ENCODE measurements at places on chromosomes 5 and 9.

GRCh38 chr9:112037281-112038016 lies 137.6 kb downstream of the SUSD1 start:
- peak; percentile 47 for DNase-seq

DNA sequence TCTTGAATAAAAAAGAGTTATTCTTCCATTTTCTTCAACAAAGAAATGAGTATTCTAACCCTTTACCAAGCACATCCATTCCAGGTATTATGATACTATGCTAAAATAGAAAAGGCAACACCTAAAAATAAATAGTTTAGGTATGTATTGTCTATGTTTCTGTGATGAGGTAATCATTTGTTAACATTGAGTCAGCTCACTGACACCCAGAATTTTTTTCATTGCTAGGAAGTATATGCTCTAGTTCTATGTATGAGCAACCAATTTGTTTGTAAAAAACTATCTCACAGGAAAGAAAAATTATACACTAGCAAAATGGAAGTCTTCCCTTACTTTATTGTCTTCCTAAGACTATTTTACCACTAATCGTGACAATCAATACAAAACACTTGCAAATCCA lies 615.6 kb upstream of the GRIN3A start:
- no peak for DNase-seq

DNA sequence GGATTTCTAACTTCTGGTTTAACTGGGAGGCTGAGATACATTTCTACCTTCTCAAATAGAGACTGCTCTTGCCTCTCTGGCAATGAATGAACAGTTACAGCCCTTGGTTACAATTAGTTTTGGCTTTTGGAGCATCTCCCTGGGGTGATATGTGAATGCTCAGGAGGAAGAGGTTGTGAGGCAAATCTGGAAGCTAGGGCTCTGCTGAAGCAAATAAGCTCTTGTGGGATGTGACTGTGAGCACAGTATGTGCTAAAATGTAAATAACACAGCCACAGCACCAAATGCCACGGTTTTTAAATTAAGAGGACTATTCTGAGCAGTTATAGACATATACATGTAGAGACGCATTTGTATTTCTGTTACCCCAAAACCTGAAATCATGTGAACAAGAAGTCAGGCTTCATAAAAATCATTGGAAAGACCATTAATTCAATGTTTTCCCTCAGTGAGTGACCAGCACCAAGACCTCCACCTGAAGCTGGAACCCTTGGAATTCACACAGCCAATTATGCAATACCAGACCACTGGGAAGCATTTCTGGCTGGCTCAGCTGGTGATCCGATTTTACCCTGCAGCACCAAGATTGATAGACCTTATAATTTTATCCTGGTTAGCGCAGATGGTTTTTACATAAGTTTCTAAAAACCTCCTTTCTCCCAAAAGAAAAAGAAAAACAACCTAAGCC lies 3.0 kb upstream of the SLC44A1 start:
- DNase-seq = no peak

GRCh38 chr9:86460216-86461002 lies 106.2 kb upstream of the TUT7 start:
- DNase-seq = no peak

DNA sequence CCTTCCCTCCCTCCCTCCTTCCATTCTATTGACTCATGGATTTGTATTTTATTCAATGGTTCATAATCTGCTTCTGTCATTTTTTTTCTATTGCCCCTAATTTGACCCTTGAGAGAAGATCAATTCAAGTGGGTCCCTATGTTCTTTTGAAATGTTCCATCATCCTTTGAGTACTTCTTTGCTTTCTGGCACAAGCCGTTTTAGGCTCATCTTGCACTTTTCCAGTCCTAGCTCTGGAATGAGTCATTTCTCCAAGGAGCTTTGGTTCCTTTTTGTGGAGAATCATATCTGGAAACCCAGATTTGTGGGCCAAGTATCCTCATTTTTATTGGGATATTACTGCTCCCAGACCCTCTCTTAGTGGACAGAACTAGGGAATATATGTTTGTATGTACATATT lies 126.8 kb upstream of the PTPN3 start:
- no peak for DNase-seq

- no peak for DNase-seq
Measured at GRCh38 chr5:12162863-12163262, 258.6 kb upstream of the CTNND2 start.

GRCh38 chr9:96293498-96294158 lies 8.3 kb downstream of the HSD17B3 start:
- peak; percentile 32 for DNase-seq

DNA sequence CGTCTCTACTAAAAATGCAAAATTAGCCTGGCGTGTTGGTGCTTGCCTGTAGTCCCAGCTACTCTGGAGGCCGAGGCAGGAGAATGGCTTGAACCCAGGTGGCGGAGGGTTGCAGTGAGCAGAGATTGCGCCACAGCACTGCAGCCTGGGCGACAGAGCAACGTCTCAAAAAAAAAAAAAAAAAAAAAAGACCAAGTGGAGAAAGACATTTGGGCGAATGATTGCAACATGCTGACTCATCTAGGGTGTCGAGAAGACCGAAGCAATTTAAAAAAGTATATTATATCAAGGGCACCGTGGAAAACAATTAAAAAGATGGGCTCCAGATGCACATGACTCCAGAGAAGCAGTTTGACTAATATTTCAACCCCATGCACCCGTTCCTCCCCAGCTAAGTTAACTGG lies 9.2 kb downstream of the KLF4 start:
- DNase-seq = no peak

- no peak for DNase-seq
Measured at GRCh38 chr5:87002485-87002884, 265.2 kb upstream of the RASA1 start.

GRCh38 chr9:134536101-134536900 lies 105.3 kb upstream of the COL5A1 start:
- DNase-seq = no peak

DNA sequence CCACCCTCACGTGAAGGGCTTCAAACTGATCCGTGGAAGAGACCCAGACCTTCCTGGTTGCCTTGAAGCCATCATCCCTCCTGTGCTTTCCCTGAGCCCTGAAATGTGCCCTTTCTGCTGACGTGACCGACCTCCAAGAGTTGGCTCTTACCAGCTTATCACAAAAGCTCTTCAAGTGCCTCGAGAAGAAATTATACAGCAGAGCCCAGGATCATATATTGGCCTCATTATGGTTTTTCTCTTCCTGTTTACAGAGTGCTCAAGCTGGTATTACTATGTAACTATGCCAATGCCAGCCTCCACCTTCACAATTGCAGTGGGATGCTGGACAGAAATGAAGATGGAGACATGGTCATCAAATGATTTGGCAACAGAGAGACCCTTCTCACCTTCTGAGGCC lies 66.0 kb downstream of the AOPEP start:
- DNase-seq = no peak

- no peak for DNase-seq
Measured at GRCh38 chr5:147874910-147875367, 3.6 kb upstream of the SCGB3A2 start.

DNA sequence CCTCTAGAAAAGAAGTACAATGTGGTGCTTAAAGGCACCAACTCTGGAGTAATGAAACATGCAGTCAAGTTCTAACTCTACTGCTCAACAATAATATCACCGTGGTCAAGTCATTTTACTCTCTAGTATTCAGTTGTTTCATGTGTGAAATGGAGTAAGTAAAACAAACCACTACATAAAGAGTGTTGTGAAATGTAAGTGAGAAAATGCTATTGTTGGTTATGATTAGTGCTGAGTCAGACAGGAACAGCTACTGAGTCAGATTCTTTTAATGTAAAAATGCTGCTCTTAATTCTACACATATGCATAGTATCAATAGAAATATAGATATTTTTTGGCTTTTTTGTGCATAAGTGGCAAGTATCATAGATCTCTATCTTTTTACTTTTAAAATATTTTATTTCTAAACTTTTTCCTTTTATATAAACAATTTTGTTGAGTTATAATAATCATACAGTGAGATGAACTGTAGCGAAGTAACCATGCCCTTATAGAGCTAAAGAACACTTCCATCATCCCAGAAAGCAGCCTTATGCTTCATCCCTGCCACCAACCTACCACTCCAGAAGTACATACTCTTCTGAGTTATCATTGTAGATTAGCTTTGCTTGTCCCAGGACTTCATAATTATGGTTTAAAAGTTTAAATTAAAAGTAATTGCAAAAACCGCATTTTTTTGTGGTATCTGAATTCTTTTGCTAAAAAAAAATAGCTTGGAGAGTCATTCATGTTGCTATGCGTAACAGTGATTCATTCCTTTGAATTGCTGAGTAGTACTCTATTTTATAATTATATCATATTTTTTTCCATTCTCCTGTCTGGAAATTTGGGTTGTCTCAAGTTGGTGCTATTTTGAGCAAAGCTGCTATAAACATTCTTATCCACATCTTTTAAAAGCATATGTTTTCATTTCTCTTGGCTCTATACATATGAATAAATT lies 548.2 kb upstream of the CLINT1 start:
- DNase-seq = no peak

GRCh38 chr5:59713498-59713844 lies 180.1 kb downstream of the PDE4D start:
- no peak for DNase-seq

- DNase-seq = no peak
Measured at GRCh38 chr5:522116-522515, 2.1 kb downstream of the SLC9A3 start.

- DNase-seq = no peak
Measured at GRCh38 chr9:134273647-134274046, 52.6 kb upstream of the RXRA start.

DNA sequence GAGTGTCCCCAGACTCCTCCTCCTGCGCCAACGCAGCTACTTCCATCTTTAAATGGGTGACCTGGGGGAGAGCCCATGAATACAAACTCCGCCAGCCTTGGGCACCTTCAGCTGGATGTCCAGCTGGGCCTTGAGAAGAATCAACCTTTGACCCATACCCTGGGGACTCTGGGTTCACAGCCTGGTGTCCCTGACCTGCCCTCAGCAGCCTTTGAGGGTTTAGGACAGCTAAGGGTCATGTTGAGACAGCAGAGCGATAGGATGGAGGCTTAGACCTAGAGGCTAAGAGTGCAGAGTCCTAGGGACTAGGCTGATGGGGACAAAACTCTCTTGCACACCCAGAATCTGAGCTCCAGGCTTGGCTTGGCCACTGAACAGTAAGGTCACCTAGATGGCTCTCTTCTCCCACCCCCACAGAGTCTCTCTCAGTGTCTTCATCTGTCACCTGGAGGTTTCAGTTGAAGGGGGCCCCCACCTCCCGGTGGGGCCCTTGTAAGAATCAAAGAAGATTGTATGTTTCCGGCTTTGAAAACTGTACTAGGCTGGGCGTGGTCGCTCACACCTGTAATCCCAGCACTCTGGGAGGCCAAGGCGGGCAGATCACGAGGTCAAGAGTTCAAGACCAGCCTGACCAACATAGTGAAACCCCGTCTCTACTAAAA lies 6.7 kb upstream of the AQP3 start:
- no peak for DNase-seq

- DNase-seq = no peak
Measured at GRCh38 chr5:95836544-95836943, 14.0 kb upstream of the GLRX start.

- no peak for DNase-seq
Measured at GRCh38 chr5:128965011-128965637, at the start of gene SLC27A6. Gene SLC27A6, plus strand, starts transcription at chr5:128965488. Its CDS starts 650 bp downstream, at chr5:128966138.

- no peak for DNase-seq
Measured at GRCh38 chr9:13524245-13524644, 244.8 kb upstream of the MPDZ start.

DNA sequence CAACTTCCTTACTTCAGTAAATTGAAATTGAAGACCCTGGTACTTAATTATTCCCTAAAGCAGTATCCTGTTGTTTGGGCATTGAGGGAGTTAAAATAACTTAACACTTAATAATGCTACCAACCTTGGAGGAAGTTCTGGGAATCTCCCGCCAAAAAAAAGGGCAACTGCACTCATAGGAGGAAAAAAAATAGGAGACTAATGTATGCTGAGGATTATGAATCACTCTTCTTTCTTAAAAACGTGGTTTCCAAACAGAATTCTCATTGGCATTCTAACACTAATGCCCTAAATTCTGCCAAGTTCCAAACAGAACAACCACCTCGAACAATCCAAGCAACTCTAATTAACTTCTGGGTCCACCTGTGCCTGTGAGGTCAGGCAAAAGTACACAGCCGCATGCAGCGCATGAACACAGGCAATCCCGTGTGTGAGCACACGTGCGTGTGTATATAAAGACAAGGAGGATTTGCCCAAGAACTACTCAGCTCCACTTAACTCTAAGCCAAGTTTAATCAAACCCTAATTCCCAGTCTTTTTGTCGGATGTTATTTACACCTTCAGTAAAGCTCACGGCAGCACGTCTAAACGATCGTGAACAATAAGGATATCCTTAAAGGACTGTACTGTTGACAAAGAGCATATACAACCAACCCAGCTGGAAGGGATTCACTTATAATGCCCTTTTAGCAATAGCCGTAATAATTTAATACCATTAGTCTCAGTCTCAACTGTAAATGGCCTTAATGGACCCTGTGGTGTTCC lies 78.4 kb downstream of the EBF1 start:
- DNase-seq = no peak

DNA sequence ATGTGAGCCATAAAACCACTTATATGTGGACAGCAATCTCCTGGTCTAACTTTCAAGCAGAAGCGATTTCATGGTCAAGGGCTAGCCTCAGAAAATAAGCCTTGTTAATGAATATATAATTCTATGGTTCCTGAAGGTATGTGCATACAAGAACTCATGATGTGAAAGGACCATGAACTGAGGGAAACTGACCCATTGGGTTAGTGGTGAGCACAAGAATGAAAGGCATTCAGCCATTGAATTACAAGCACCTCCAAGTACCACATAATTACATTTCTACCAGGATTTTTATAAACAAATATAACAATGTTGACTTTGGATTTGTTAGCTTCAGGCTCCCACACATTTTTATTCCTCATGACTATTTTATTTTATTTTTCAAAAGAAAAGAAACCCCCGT lies 459.0 kb downstream of the TLE4 start:
- no peak for DNase-seq

- no peak for DNase-seq
Measured at GRCh38 chr5:178306430-178307225, 74.0 kb upstream of the PHYKPL start.

GRCh38 chr5:73564018-73564417 lies 1.4 kb downstream of the ANKRA2 start:
- no peak for DNase-seq

- DNase-seq = peak; percentile 47
Measured at GRCh38 chr5:177600508-177601018, 631 bp downstream of the B4GALT7 start.

- no peak for DNase-seq
Measured at GRCh38 chr5:36047384-36048160, 19.1 kb downstream of the UGT3A2 start.

Data from pons (tissue), 1 donor.